ENCODE measurements at places on chromosomes 7 and 10.

DNA sequence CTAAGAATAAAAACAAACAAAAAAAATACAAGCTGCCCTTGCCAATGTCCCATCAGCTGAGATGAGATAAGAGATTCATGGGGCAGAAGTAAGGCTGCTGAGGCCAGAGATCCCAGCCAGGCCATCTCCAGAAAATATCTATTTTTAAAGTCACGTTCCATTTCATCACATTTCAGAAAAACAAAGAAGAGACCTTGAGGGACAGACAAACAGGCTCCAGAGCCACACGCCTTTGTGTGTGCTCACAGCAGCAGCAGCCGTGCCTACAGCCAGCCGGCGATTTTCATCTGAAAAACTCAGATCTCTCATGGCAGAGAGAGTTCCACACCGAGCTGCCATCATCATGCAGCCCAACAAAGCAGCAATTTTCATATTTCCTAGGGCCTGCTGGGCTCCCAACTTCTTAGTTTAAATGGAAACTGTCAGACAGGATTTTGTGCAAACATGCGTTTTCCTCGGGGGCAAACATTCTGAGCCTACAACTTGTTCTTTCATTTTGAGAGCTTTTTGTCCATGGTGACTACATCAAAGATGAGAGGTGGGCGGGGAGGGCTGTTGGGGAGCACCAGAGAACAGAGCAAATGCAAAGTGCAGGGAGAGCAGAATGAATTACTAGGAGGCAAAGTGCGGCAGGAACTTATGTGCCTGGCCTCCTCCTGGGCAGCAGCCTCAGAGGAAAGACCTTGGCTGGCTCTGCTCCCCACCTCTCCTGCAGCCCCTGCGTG lies 38.8 kb downstream of the DLG5 start:
- DNase-seq: peak; percentile 76

- no peak for DNase-seq
These were observed 69.4 kb downstream of the CARD11 start for GRCh38 chr7:2974093-2974819.

DNA sequence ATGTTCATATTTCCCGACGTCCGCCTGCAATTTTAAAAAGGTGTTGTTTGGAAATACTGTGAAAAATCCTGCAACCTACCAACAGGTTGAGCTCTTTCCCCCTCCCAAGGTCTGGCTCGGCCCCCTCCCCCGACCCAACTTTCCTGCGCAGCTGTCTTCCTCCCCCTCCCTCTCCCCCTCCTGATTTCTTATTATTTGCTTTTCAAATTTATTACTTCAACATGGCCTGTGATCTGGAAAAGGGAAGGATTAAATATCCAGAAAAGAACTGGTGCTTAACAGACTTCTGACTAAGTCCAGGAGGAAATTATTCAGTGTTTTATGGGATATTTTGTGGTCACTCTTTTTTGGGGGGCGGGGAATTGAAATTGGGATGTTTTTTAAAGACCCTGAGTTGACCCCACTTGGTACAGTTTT lies 2.4 kb downstream of the ARID5B start:
- peak; percentile 77 for DNase-seq

DNA sequence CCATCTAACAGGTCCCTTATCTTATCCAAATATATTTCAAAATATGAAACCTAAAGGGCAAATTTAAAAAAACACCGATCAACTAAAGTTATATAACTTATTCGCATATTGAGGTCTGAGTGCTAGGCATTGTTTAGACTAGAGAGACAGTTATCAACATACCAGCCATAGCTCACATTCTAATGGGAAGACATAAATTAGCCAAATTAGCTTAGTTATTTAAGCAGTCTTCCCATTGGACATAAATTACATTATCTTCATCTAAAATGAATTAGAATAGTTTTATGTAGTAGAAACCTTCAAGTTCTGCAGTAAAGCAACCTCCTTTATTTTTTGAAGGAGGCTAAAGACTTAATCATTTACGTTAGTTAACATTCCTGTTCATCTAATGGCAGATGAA lies 17.4 kb downstream of the KIF5B start:
- DNase-seq: no peak

Data from LNCaP clone FGC (cell line).